ENCODE measurements at places on chromosomes 7 and 10.
A peak's percentile ranks its signal among the peaks of the same experiment; 100 is the strongest.

- no peak for DNase-seq
Measured at GRCh38 chr7:17516771-17517170, 218.3 kb downstream of the AHR start.

GRCh38 chr7:157500171-157500960 is 163.6 kb downstream of the DNAJB6 start:
- no peak for DNase-seq

DNA sequence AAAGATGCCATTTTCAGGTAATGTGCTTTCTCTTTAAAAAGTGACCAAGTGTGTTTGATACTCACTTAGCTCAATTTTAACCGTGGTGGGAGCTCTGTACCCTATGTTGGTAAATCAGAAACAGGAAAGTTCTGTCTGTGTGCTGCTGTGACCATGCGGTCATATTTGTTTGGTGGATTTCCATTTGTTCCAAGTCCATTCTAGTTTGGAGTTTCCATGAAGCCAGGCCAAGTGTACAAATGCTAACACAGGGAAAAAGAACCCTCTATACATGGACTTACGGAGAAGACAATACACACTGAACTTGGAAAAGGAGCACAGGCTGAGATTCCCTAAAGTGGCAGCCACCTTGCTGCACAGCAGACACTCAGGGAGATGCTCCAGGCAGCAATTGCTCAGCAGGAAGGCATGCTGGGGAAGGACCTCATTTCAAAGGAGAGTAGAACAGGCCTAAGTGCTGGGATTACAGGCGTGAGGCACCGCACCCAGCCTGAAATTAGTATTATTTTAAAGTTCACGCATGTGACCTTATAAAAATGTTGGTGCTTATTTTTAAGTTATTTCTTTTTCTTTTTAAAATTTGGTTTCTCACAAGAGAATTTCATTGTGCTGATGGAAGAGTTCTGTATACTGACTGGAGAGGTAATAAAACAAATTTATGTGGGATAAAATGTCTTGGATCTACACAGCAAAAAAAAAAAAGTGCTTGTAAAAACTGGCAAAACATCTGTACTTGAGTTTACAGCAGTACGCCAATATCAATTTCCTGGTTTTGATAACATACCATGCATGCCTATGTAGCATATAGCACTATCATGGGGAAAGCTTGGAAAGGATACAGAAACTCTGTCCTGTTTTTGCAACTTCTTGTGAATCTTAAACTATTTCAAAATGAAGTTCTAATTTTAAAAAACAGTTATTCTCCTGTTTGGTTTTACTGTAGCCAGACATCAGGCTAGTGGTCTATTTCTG is 436.2 kb downstream of the KCNMA1 start:
- DNase-seq = no peak

DNA sequence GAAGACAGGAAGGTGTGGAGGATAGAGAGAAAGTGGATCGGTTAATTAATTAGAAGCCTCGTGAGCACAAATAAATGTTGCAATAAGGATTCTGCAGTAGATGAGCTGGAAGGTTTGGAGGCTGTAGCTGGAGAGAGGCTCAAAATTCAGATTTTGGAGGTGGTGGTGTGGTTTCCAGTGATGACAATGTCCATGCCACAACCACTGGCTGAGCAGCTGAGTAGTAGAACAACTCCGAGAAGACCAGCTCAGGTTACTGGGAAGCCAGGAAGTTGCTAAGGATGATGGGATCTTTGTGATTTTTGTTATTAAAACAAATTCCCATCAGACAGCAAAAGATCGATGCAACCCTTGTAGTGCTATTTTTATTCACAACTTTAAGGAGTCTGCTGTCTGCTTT is 7.7 kb downstream of the SLC26A4 start:
- DNase-seq = no peak

- DNase-seq = no peak
Measured at GRCh38 chr7:542713-543500, 23.3 kb upstream of the PDGFA start.

- peak; percentile 15 for DNase-seq
Measured at GRCh38 chr10:24821986-24822385, 98.3 kb upstream of the ARHGAP21 start.

DNA sequence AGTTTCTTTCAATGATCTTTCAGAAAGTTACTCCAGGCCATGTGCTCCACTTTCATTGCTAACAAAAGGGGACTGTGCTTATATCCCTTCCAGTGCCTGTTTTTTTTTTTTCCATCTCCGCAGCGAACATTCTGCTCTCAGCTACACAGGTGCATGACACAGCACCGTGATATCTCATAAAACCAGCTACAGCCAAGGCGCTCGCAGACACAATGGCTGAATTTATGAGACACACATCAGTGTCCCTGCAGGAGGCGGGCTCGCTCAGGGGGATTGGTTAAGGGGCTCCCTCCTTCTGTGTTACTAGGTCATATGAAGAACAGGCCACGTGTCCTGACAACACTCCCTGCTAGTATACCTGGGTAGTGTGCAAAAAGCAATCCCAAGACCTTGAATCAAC is 245.5 kb downstream of the SKAP2 start:
- DNase-seq = no peak

GRCh38 chr7:64621656-64622055 is 44.3 kb upstream of the ZNF107 start:
- no peak for DNase-seq

- no peak for DNase-seq
Measured at GRCh38 chr10:103465411-103466179, 6.9 kb upstream of the CALHM1 start.

DNA sequence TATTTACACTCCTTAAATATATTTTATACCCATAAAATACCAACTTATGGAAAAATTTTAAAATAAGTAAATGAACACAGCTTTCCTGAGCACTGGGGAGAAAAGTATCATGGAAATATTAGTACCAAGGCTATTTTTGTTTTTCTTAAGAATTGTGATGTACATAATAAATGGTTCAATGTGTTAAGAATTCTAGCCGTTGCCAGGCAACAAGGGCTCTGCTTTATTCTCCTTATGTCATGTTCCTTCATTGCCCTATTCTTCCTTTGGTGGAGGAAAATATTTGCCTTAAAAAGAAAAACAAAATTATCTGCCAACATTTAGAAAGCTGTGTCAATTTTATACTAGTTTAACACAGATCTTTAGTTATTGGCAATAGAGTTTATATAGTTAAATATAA is 2.6 kb upstream of the ZPBP start:
- no peak for DNase-seq

DNA sequence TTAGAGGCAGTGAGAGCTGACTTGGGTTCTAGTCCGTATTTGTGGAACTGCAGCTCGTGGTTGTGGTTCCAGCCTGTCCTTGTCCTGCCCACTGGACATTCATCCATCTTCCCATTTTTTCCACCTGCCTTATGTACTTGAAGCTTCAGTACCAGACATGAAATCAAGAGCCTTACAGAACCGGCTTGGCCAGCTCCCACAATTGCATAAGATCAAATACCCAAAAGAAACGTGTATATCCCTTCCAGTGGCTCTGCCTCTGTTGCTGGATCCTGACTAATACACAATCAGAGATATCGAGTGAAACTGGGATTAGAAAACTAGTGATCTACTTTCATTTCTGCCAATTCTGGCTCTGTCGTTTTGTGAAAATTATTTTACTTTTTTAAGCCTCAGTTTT is 23.8 kb upstream of the LIPA start:
- DNase-seq = no peak

- DNase-seq = no peak
Measured at GRCh38 chr10:78511324-78512204, 477.9 kb downstream of the RPS24 start.

GRCh38 chr7:102433219-102434038 is at the start of gene ORAI2:
Gene ORAI2 (plus strand): TSS chr7:102433575. CDS start chr7:102438957, 5,382 bp downstream.
- DNase-seq = peak; percentile 93

DNA sequence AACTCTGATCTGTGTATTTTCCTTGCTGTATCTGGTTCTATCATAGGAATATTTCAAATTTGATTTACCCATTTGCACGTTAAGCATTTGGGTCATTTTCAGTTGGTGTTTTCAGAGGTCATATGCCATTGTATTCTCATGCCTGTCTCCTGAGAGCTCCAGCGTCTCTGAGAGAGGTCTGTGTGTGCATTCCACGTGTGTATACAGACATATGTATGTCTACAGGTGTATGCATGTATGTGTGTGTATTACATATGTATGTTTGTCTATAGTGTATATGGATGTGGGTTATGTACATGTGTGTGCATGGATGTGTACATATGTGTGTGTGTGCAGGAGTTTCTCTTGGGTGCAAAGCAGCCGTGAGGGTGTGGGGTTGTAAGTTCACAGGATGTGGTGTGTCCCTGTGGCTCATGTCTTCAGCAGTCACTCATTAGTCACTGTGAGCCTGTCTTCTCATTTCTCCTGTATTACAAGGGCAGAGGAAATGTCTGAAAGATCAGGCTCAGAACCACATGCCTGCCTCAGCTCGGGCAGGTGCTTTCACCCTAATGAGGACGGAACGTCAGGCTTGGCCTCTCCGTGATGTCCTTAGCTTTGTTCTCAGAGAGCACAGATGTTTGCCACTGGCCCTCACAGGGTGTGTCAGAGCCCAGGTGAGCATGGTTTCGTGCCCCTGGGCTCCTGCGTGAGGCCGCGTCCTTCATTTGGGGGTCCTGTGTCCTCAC is 101.6 kb downstream of the NKX6-2 start:
- DNase-seq = peak; percentile 43

DNA sequence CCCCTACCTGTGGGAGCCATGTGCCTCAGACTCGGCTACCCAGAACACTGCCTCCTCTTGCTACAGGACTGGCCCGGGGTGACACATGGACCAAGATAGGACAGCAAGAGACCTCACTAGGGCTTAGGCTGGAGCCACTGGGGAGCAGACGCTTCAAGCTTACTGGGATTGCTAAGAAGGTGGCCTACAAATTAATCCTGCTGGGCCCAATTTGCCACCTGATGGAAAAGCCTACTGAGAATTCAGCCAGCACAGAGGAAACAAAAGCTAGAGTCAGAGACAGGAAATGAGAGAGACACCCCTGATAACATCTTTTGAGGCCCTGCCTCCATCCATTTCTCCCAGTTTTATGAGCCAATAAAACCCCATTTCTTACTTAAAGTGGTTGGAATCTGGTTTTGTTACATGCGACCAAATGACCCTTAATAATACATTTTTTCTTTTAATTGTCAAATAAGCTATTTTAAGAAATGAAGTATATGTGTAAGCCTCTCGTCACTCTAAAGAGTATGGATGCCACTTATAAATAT is 282.1 kb downstream of the CXCL12 start:
- no peak for DNase-seq

GRCh38 chr7:41033500-41033899 is 669.4 kb downstream of the INHBA start:
- DNase-seq = no peak

DNA sequence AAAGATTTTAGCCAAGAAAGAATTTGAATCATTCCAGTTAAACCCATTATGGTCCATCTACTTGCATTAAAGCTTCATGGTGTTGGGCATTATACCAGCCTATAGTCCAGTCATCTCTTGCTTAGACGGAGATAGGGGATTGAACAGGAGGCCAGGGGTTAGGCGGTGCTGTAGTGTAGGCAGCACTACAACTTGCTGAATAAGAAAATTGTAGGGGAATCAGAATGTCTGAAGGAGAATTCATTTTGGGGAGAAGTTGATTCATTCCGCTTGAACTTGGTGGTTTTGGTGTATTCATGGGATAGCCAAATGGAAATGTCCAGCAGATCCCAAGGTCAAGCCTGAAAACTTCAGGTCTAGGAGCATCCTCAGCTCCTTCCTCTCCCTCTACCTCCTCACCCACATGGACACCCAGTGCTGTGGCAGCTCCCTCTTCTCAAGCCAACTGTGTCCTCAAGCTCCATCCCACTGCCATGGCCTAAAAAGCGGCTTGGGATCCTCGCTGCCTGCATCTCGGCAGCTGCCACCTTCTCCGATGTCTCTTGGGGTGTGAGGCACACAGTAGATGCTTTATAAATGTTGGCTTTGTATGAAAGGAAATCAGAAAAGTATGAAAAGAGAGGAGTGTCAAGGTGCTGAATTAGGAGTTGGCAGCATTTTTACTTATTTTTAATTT is 63.6 kb upstream of the MNX1 start:
- DNase-seq = no peak

DNA sequence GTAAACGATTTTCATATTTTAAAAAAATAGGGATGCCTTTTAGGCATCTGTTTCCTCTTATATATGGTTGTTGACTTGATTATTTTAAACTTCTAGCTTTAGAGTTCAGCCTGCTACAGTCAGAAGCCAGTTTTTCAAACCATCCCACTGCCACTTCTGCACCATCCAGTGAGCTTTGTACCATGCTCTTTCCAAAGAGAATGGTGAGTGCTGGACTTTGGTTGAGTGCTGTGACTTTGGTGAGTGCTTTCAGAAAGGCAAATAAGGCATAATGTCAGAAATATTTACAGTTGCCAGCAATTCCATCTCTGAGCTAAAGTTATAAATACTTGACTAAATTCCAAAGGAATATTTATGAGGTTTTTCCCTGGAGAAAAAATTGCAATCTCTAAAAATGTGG is 117.4 kb downstream of the IPMK start:
- no peak for DNase-seq

DNA sequence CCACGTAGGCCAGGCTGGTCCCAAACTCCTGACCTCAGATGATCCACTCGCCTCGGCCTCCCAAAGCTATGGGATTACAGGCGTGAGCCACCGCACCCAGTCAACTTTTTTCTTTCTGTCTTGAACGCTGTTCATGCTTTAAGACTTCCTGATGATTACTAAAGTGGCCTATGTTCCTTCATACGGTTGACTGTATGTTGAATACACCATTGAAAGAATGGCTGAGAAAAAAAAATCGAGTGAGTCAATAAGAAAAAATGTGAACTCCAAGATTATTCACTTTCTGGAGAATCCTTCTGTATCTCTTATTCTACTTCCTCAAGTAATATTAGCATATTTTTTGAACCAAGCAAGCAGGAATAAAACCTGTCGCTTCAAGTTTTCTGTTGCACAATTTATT is 955.0 kb downstream of the GATA3 start:
- no peak for DNase-seq
